ENCODE measurements at places on chromosomes 2 and 18. TPM values are rescaled to one million over a fixed set of nuclear protein-coding genes. Genes with fewer than 3 reads are reported as not detected.

EFR3B gene
- 1.5 TPM for polyA plus RNA-seq

ZNF892 gene
- polyA plus RNA-seq: 1.4 TPM

EML6 gene
- polyA plus RNA-seq: 1.1 TPM

STK36 gene
- 83.2 TPM for polyA plus RNA-seq

MFSD2B gene
- not detected for polyA plus RNA-seq

GTF2A1L gene
- polyA plus RNA-seq: 0.36 TPM

DNA sequence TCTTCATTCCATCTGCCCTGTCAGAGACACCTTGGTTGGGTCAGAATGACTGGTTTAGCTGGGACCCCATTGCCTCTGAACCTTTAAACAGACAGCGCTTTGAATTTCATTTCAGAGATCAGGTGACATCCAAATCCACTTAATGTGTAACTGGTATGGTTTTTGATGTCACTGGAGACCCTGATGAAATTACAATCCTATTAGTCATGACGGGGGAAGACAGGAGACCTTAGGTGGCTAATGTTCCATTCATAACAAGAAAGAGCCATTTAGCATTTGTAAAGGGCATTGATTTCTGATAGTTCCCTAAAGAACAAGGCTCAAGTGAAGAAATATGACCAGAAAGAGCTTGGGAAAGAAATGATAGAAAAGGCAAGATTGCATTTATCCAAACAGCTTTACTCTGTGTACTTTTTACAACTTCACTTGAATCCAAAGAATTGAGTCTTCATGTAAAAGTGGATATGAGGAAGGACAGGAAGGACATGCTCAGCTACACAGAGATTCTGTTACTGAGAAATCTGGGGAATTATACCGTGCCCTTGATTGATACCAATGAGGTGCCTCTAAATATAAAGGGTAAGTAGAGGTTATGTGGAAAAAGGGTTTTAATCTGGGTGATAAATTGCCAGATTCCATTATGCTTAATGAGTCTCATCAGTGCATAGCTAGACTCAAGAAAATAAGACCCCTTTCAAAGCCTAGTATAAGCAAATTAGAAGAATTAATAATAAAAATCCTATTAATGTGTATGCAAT lies 198.2 kb downstream of the NCKAP5 start:
- H3K4me3 ChIP-seq: no peak overlapping the region
- H3K27ac ChIP-seq: no peak overlapping the region
- no peaks in the 10 kb centered on the region for H3K27me3 ChIP-seq
- no peak for DNase-seq
- no peaks in the 10 kb centered on the region for H3K36me3 ChIP-seq
- no peaks in the 10 kb centered on the region for H3K4me1 ChIP-seq

- H3K4me1 ChIP-seq: no peaks in the 10 kb centered on the region
- H3K27ac ChIP-seq: no peak overlapping the region
- H3K27me3 ChIP-seq: no peaks in the 10 kb centered on the region
Observed at GRCh38 chr18:12751891-12752290, 49.0 kb downstream of the PSMG2 start.

DNA sequence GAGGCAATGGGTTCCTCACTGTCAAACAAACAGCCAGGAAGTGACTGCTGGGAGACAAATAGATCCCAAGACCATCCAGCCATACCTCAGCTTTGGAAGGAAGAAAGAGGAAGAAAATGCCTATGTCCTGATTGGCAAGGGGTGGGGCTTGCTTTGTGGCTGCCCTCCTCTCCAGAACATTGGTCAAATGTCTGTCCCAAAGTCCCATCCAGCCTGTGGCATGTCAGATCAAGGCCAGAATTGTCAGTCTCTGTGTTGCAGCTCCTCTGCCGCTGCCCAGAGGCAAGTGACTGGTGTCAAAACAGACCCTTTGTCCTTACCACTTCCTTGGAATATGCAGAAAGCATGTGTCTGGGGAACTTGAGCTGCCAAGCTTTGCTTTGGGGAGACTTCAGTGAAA lies 63.0 kb upstream of the SMAD2 start:
- H3K4me1 ChIP-seq: no peaks in the 10 kb centered on the region
- no peak for DNase-seq
- H3K36me3 ChIP-seq: no peaks in the 10 kb centered on the region
- no peak overlapping the region for H3K27ac ChIP-seq

- no peak overlapping the region for H3K4me3 ChIP-seq
- no peak for DNase-seq
- H3K4me1 ChIP-seq: no peaks in the 10 kb centered on the region
- H3K27ac ChIP-seq: no peak overlapping the region
- no peaks in the 10 kb centered on the region for H3K27me3 ChIP-seq
Observed at GRCh38 chr2:188664416-188664815, 309.8 kb upstream of the COL3A1 start.

DNA sequence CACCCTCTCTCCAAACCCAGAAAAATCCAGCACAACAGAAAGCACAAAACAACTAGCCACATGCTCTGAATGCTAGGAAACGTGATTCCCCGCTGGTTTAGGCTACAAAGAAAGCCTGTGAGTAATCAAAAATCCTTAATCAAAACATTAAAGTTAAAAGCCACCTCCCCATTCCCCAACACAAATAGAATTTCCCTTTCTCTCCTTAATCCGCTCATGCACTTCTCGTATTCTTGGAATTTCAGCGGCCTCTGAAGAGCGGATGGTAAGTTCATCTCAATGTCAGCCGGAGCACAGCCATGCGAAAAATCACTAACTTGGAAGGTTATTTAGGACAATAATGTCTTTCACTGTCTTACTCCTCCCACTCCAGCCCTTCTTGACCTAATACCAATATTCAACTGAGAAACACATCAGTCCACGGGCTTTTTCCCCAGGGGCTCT lies 126.7 kb downstream of the OSBPL1A start:
- H3K36me3 ChIP-seq: no peaks in the 10 kb centered on the region
- H3K4me3 ChIP-seq: peak overlapping the region; percentile 61
- H3K27me3 ChIP-seq: no peaks in the 10 kb centered on the region

DNA sequence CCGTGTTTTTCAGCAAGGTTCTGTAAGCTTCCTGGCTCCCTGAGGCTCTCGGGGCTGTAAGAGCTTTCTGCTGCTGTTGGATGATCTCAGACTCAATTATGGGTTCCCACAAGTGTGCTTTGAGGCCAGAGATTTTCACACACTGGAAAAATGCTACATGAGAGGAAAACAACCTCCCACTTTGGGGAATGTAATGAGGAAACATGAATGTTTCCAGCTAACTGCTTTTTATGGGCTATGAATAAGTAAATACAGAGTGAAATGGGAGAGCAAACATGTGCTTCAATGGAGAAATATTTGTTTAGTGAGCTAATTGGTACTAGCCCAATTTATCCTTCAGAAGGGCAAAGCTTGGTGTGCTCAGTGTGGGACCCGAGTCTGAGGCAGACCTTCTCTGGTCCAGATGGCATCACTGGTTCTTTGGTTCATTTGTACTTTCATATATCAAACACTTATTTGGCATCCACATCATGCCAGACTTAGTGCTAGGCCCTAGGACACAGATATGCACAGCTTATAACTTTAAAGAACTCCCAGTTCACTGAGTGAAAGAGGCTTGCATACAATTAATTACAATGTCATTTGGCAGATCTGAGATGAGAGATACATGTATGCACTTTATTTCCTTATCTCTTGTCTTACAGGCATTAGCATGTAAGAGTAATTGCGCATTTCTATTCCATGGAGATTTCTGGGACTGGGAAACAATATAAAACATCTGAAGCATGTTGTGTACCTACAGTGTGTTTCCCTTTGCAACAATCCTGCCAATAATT lies 248.8 kb downstream of the RDH14 start:
- no peak overlapping the region for H3K4me3 ChIP-seq
- no peaks in the 10 kb centered on the region for H3K4me1 ChIP-seq
- H3K27me3 ChIP-seq: 0 out of 2 replicates have a peak, but pooled peaks cover 4% of the 10 kb centered on the region

GRCh38 chr2:171316755-171317337 lies 116.9 kb downstream of the METTL8 start:
- H3K4me3 ChIP-seq: no peak overlapping the region
- H3K27me3 ChIP-seq: no peaks in the 10 kb centered on the region
- DNase-seq: no peak
- H3K4me1 ChIP-seq: no peaks in the 10 kb centered on the region
- H3K27ac ChIP-seq: no peak overlapping the region

- no peak overlapping the region for H3K4me3 ChIP-seq
- H3K27ac ChIP-seq: peak overlapping the region; percentile 81
- no peaks in the 10 kb centered on the region for H3K27me3 ChIP-seq
- no peak for DNase-seq
- H3K36me3 ChIP-seq: no peaks in the 10 kb centered on the region
Observed at GRCh38 chr2:98471402-98472131, 26.9 kb downstream of the INPP4A start.

DNA sequence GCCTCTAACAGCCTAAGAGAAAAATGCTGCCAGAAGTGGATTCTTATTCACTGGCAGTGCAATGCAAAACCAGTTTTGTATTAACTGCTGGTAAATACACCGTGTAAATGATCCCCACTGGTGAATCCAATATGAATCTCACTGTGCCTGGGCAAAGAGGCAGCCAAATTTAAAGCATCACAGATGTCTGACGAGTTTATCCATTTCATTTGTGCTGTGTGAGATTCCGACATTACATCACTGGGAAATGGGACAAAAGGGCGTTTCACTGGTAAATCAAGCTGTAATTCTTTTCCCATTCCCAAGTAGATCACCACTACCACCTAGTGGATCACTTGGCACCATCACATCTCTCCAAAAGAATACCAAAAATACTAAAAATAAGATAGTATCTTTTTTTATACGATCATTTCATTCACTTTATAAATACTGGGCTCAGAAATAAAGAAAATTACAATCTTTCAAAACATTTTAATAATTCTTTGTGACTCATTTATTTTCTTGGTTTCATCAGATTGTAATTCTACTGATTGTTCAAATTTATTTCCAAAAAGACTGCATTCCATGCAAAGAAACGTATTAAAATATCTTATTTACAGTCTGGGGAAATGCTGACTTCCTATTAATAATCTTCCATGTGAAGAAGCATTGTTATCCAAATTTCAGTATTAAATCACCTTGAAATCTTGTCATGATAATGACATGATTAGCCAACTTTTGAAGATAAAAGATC lies 125.6 kb downstream of the GRB14 start:
- H3K4me1 ChIP-seq: no peaks in the 10 kb centered on the region
- DNase-seq: peak; percentile 28
- peaks cover 25% of the 10 kb centered on the region for H3K36me3 ChIP-seq
- H3K4me3 ChIP-seq: no peak overlapping the region

DNA sequence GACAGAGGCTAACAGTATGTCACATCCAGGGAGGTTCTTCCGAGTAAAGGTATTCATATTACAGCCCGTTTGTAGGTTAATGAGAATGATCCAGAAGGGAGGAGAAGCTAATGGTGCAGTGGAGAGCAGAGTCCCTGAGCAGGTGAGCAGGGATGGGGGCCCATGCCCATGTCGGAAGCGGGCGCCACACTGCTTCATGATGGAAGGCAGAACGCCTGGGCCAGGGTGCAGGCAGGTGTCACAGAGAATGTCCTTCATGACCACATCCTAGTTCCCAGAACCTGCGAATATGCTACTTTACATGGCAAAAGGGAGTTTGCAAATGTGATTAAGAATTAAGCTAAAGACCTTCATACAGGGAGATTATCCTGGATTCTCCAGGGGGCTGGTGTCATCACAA lies 4.0 kb downstream of the HES6 start:
- no peaks in the 10 kb centered on the region for H3K36me3 ChIP-seq
- no peak for DNase-seq
- no peaks in the 10 kb centered on the region for H3K27me3 ChIP-seq
- no peak overlapping the region for H3K27ac ChIP-seq
- H3K4me1 ChIP-seq: peaks cover 14% of the 10 kb centered on the region
